ENCODE measurements at places on chromosomes 11 and 22.

DNA sequence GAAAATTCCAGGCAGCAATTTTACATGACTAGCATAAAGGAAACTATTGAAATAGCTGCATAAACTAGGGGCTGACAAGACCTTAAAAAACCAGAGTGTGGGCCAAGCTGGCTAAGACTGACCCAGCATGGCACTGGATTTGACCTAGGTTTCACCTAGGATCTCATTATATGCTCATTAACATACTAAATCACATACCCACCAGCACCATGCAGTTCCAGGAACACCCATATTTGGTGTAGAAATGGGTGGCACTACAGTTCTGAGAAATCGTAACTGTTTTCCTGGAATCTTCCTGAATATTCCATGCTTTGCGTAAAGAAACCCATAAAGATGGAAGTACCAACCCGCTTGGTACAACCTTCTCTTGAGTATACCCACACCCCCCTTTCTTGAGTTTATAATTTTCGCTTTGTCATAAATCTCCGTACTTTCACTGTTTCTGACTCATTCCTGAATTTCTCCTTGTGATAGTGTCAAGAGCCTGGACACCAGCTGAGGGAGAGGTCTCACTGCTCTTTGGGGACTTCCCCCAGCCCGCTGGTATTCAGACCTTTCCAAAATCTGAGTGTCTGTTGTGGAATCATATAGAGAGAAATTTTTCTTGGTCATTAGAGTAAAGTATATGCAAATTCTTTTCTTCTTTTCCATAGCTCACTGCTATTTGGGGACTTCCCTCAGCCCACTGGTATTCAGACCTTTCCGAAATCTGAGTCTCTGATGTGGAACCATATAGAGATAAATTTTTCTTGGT, 55.1 kb downstream of the MTMR3 start:
- DNase-seq = no peak

- no peak for DNase-seq
Observed at GRCh38 chr11:90178751-90179150, 44.1 kb downstream of the CHORDC1 start.

GRCh38 chr11:92771701-92772100, 197.8 kb upstream of the MTNR1B start:
- DNase-seq = no peak

DNA sequence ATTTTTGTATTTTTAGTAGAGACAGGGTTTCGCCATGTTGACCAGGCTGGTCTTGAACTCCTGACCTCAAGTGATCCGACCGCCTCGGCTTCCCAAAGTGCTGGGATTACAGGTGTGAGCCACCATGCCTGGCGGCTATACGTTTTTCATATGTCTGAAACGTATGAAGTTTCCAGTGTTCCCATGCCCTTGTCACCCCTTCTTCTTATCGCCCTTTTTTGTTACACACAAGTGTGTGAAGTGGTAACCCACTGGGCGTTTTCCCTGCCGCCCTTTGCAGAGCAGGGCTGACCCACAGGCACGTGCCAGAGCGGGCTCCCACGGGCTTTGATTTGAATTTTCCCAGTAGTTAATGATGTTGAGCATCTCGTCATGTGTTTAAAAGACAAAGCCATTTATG, 17.0 kb downstream of the PIM3 start:
- no peak for DNase-seq

GRCh38 chr11:116035977-116036376, 531.8 kb upstream of the CADM1 start:
- DNase-seq = no peak

GRCh38 chr11:103545551-103545950, 436.3 kb downstream of the DYNC2H1 start:
- no peak for DNase-seq

DNA sequence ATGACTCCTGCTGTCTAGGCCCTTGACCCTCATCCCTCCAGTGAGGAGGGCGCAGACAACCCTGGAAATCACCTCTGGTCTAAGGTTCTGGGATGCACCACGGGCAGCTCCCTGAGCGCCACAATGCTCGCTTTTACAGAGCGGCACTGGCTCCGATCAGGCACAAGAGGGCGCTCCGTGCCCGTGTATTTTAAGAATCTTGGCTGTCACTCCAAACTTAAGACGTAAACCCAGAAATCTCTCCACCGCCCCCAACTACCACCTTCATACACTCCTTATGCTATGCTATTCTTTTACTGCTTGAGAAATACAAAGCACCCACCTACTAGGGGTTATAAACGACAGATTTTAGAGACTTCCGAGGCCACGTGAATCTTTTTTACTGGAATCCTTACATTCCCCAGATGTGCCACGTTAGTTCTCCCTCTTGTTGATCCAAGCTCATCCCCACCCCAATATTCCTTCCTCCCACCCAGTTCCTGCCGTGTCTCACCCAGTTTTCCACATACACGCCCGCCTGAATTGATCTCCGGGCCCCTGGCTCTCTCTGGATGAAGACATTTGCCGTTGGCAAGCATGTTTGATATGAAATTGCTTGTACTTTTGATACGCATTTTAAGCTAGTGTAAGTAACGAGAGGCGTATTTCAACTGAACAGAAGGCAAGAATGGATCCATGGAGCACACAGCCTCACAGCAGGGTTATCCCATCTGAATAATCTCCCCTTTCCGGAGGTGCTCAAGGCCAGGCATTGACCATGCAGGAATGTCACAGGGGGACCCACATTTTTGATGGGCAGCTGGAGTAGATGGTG, 453.5 kb downstream of the OPCML start:
- DNase-seq = no peak

Data from spinal cord (tissue), 10 donors.